ENCODE measurements at places on chromosomes 5 and 9.

DNA sequence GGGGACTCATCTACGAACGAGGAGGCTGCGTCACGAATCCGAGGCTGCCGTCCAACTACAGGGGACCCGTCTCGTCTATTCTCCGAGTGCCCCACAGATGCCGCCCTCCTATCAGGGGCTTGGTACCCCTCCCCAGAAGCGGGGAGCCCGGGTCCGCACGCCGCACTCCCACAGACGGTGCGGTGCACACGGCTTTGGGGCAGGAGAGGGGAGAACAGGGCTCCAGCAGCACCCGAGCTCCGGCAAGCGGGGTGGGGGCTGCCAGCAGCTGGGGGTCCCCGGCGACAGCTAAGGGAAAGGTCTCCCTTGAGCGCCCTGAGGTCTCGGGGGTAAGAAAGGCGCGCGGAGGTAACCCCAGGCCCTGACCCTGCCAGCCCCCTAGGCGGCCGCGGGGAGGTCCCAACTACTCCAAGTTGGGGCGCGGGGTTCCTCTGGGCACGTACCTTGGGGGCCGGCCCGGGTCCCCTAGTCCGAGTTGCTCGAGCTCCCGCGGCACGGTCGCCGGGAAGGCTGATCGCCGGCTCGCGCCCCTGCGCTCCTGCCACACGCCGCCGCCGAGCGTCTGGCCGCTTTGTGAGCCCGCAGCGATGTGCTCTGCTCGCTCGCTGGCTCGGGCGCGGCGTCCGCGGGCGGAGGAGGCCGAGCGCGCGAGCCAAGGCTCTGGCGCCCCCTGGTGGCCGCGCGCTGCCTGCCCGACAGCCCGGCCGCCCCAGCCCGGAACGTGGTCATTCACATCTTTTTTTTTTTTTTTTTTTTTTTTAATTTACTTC is at the start of gene SPOCK1:
Gene SPOCK1 (minus strand): TSS at position 591 of the 770 bp plus-strand sequence.
- peak; percentile 79 for DNase-seq

DNA sequence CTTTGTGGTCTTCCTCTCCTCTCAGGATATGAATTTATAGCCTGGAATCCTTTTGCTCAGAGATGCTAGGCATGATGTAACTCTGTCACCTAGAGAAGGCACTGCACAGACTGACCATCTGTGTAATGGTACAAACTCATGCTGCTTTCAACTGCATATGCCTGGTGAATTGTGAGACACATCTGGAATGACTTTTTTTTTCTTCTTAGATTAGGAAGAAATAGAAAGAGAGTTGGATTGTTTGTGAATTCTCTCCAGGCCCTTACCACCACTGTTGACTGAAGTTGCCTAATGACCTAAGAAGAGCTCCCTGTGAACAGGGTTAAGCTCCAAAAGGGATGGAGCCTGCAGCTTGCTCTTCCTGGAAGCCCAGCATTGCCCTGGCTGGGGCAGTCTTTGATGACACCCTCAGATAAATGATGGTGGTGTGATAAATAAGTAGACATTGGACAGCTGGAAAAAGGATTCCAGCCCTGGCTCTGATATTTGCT is 47.8 kb upstream of the TRIM32 start:
- peak; percentile 83 for DNase-seq

GRCh38 chr5:148543727-148544126 is 110.6 kb downstream of the HTR4 start:
- no peak for DNase-seq

DNA sequence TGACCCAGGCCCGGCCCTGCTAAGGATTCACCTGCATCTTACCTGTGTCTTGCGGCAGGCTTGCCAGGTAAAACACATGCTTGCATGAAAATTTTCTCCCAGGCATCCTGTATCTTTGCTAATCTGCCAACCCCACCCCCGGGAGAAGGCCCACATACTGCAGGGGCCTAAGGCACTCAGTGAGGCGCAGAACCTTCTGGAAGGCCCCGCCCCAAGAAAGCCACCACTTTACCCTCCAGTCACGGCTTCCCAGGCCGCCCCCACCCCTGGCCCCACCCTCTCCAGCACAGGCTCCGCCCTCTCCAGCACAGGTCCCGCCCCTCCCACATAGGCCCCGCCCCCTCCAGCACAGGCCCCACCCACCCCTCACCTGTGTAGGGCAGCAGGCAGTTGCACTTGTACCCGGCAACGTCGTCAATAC is 29.8 kb upstream of the SEC16A start:
- no peak for DNase-seq

GRCh38 chr5:173108914-173109313 is 35.4 kb upstream of the BNIP1 start:
- DNase-seq = no peak

Data from fibroblast of skin of right biceps (primary cell).